ENCODE measurements at places on chromosomes 16 and 17.

GRCh38 chr17:75927286-75927922 lies 13.4 kb downstream of the FBF1 start:
- peak; percentile 14 for DNase-seq

DNA sequence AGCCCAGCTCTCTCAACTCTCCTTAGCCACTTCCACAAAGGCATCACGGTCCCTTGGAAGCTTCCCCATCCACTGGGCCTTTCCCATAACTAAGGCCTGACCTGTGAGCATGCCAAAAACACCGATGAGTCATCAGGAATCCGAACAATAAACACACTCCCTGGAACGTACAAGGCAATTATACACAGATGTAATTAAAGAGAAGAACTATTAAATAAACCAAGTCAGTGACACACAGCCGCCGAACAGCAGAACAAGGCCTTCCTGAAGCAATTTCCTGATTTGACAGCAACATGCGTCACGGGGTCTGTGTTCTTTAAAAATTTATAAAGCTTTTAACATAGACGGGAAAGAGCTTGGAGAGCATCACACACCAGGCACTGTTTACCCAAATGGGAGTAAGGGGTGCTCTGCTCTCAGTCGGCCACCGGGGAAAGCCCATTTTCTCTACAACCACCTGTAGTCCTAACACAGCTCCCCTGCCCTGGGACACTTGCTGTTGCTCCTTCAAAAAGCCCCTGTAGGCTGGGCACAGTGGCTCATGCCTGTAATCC lies 29.4 kb downstream of the COG7 start:
- peak; percentile 98 for DNase-seq

- no peak for DNase-seq
Measured at GRCh38 chr17:57521606-57522005, 223.5 kb downstream of the CCDC182 start.

- DNase-seq = no peak
Measured at GRCh38 chr16:53948734-53949430, 244.9 kb downstream of the FTO start.

DNA sequence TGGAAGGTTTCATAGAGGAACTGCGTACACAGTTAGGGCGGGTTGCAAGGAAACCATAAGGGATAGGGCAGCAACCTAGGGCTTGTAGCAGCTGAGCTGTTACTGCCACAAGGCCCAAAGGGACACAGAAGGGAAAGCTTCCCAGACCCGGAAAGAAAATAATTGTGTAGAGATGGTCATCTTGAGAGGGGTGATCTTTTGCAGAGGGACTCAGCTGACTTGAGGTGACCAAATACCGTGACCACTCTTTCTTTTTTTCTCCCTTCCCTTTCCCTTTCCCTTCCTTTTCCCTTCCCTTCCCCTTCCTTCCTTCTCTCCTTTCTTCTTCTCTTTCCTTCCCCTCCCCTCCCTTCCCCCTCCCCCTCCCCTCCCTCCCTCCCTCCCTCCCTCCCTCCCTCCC lies 8.5 kb upstream of the CREBBP start:
- DNase-seq = no peak
